ENCODE measurements at places on chromosomes 3 and 15. TPM values are rescaled to one million over a fixed set of nuclear protein-coding genes. Genes with fewer than 3 reads are reported as not detected.

Gene RAD51
- polyA plus RNA-seq: 0.31 TPM

Gene ATP8B4
- 7.3 TPM for polyA plus RNA-seq

Gene EXD1
- 0.10 TPM for polyA plus RNA-seq

Gene KLHL6
- 1.3 TPM for polyA plus RNA-seq

Gene PLXND1
- polyA plus RNA-seq: 30.1 TPM

Gene RTP1
- not detected for polyA plus RNA-seq

Gene KLF15
- polyA plus RNA-seq: 32.0 TPM

Gene POLQ
- 0.22 TPM for polyA plus RNA-seq

Gene HYAL3
- 1.7 TPM for polyA plus RNA-seq

Gene DAPK2
- polyA plus RNA-seq: 3.8 TPM

Gene IGDCC3
- not detected for polyA plus RNA-seq

Gene PLSCR2
- polyA plus RNA-seq: 0.14 TPM

Gene P2RY13
- polyA plus RNA-seq: 2.4 TPM

Gene SUCLG2
- 26.2 TPM for polyA plus RNA-seq

Gene SNURF
- 2.2 TPM for polyA plus RNA-seq

Gene CFAP91
- polyA plus RNA-seq: 5.0 TPM

Gene XCR1
- polyA plus RNA-seq: 0.01 TPM

Gene TEX9
- 1.0 TPM for polyA plus RNA-seq

Gene KCNAB1
- 2.3 TPM for polyA plus RNA-seq

Gene ADGRG7
- polyA plus RNA-seq: not detected

Gene GOLGA8S
- 0.34 TPM for polyA plus RNA-seq

Gene CSPG4
- 82.9 TPM for polyA plus RNA-seq

Gene IL16
- 2.4 TPM for polyA plus RNA-seq

Gene RYR3
- 4.4 TPM for polyA plus RNA-seq

Gene MST1R
- 6.7 TPM for polyA plus RNA-seq

Gene KNG1
- not detected for polyA plus RNA-seq

Gene THPO
- polyA plus RNA-seq: 1.0 TPM

Gene CASR
- 5.0 TPM for polyA plus RNA-seq

Gene CCR8
- polyA plus RNA-seq: not detected

Gene RAB6B
- polyA plus RNA-seq: 3.2 TPM

Gene BDH1
- polyA plus RNA-seq: 5.2 TPM

Gene GNAT1
- not detected for polyA plus RNA-seq
